ENCODE measurements at places on chromosomes 1 and 21. TPM values are rescaled to one million over a fixed set of nuclear protein-coding genes. Genes with fewer than 3 reads are reported as not detected.

Gene OR2M4
- total RNA-seq = not detected

Gene EPHX1
- total RNA-seq = 55.3 TPM

Gene CYP4X1
- not detected for total RNA-seq

Gene AMY2A
- not detected for total RNA-seq

Measured in M059J (cell line).